Nephron progenitor cell (in vitro differentiated cells): ENCODE measurements at places on chromosomes 5 and 9.

DNA sequence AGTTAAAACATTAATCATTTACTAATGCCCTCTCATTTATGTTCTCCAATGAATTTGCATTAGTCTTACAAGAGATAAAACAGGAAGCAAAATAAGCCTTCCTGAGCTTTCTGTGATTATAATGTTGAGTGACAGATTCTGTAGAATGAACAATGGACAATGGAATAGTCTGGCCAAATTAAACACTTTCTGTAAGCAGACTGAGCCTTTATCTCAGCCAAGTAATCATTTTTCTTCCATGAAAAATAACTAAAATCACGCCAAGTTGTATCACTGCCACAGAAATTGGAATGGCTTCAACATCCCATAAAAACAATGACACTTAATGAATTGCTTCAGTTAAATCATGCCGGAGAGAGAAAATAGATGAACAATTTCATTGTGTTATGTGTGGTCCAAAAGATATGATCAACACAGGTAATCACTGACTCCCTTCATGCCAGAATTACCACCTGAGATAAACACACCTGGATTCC lies 63.0 kb downstream of the TSSK1B start:
- no peak for DNase-seq

DNA sequence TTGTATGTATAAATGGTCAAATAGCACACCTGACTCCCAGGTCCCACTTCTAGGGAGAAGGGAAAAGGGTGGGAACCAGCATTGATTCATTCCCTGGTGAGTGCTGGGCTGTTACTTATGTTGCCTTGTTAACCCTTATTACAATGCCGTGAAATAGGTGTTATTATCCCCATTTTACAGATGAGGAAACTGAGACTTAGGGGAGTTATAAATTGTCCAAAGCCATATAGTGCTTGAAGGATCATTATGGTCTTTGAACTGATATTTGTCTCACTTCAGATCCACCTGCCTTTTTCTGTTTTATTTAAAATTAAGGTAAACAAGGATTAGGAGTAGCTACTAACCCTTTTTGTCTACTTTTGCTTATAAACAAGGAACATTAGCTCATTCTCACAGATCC lies 16.5 kb downstream of the TMEM268 start:
- no peak for DNase-seq

- no peak for DNase-seq
Measured at GRCh38 chr5:36059571-36060419, 6.9 kb downstream of the UGT3A2 start.

- no peak for DNase-seq
Measured at GRCh38 chr5:180235077-180235476, 26.1 kb upstream of the RASGEF1C start.
